ENCODE measurements at places on chromosomes 5 and 9.

DNA sequence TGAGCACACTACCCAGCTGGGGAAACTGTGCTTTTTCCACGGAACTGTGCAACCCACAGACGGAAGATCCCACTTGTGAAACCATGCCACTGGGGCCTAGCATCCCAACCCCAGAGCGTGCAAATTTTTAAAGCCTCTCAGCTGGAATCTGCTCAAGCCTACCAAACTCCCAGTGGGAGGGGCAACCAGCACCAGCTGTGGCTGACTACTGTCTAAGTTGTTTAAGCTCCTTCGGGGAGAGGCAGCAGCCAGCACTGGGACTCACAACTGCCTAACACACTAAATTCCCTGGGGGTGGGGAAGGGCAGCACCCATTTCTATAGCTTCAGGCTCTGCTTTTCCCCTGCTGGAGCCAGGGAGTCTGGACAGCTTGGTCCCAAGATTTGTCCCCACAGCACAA, 287.6 kb upstream of the MSX2 start:
- peak; percentile 84 for DNase-seq

DNA sequence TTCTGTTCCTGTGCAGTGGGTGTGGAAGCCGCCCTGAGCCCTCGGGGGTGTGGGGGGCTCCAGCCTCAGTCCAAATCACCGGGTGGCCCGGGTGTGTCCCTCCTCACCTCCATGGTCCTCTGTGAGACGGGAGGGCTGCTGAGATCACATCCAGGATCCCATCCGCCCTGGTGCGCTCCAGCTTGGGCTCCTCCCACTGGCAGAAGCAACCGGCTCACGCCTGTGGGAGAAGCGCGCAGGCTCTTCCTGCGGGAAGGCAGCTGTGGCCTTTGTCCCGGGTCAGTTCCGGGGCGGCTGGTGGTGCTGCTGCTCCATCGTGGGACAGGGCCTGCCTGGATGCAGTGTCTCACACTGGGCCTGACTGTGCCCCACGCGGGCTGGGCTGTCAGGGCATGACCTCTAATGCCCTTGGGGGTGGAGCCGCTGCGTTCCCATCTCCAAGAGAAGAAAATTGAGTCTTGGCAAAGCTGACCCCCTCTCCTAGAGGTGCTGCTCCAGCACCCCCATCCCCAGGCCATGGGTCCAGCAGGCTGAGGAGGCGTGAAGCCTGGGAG, 18.5 kb downstream of the OLFM1 start:
- no peak for DNase-seq

GRCh38 chr5:180736536-180736935, 3.3 kb downstream of the OR2Y1 start:
- no peak for DNase-seq

GRCh38 chr9:1871626-1872419, 143.3 kb upstream of the SMARCA2 start:
- DNase-seq: no peak

Data from ELF-1 (cell line).